ENCODE measurements at places on chromosomes 6 and 20.

GRCh38 chr20:7829776-7830175 is 110.5 kb downstream of the HAO1 start:
- DNase-seq = no peak

GRCh38 chr6:100096341-100096740 is 102.3 kb upstream of the MCHR2 start:
- DNase-seq = no peak

DNA sequence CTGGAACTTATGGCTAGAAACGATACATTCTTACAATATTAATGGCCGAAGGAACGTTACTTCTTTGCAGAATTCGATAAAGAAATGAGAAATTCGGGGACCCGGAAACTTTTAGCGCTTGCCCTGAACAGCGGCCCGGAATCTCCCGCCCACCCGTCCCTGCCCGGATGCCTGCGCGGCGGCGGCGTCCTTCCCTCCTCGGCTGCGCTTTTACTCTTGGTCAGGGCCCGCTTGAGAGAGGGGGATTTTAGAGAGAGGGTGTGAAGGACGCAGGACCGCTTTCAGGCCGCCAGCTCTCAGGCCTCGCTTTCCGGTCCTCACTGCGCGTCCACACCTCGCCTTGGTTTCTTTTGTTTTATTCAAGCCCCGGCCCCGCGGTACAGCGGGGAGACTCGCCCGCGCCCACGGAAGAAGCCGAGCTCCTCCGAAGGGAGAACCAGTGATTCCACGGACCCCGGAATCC is 243.7 kb downstream of the ARID1B start:
- DNase-seq = no peak

DNA sequence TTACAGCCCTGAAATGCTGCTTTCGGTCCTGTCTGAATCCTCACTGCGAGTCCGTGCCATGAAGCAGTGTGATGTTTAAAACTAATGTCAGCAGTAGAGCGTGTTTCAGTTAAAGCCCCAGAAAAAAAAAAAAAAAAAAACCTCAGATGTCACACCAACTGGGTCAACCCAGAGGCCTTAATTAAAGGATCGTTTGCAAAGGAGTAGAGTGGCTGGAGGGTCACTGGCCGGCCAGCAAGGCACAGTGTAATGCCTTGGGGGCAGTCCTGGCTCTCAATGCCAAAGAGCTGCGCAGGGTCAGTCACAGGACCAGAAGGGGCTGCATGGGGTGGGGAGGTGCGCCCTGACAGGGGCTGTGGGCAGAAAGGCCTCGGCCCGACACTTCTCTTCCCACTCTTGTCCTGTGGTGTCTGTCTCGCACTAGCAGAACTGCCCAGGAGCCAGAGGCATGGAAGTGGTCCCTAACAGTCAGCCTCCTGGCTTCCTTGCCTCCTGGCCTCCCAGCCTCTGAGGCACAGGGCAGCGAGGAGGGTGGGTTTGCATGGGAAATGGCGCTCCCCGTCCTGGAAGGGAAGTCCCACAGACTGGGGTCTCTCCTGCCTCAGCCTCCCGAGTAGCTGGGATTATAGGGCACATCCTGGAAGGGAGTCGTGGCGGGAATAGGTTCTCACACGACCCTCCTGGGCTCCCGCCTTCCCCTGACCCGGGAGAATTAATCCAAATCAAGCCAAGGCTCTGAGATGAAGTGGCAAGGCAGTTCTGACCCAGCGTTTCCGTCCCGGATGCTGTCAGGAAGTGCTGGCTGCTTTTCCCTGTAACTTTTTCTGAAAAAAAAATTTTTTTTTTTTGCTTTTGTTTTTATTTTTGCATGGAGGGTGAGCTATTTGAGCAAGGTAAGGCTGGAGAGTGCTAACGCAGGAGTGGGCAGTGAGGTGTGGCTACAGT is 53.7 kb upstream of the MPC1 start:
- DNase-seq = no peak

DNA sequence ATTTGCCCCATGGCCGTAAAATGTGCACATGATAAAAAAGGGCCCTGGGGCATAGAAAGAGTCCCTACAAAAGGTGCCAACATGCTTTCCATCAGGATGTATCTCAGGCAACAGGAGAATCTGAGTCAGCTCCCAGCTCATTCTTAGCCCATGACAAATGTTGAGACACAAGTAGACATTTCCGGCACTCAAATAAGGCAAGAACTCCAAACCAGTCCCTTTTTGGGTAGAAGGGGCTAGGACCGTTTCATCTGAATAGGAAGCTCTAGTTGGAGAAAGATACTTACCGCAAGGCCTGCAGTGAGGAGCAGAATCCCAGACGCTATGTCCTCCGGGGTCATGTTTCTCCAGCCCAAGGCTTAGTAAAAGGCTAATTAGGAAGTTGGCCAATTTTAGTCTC is 261.0 kb upstream of the RIN2 start:
- DNase-seq = no peak

GRCh38 chr6:159107451-159108260 is 61.5 kb upstream of the FNDC1 start:
- no peak for DNase-seq
